Cerebellum (tissue), 4 donors: ENCODE measurements at places on chromosomes 5 and 9. TPM values are rescaled to one million over a fixed set of nuclear protein-coding genes. Genes with fewer than 3 reads are reported as not detected.

The ROR2 gene
- total RNA-seq, result 7.1 TPM

The PCSK1 gene
- 4.1 TPM for total RNA-seq

The IRX2 gene
- total RNA-seq, result 17.6 TPM

The RETREG1 gene
- total RNA-seq, result 25.0 TPM

The TMEM252 gene
- total RNA-seq, result not detected

The NME5 gene
- 14.7 TPM for total RNA-seq
